ENCODE measurements at places on chromosomes 12 and 14. TPM values are rescaled to one million over a fixed set of nuclear protein-coding genes. Genes with fewer than 3 reads are reported as not detected.

- no peak for DNase-seq
Observed at GRCh38 chr12:51225234-51225633, 7.4 kb upstream of the POU6F1 start.

- no peak for DNase-seq
Observed at GRCh38 chr14:95140060-95140858, 17.1 kb downstream of the DICER1 start.

GRCh38 chr12:58926586-58926985, 6.3 kb upstream of the LRIG3 start:
- no peak for DNase-seq

Gene FSCB
- 0.02 TPM for total RNA-seq

DNA sequence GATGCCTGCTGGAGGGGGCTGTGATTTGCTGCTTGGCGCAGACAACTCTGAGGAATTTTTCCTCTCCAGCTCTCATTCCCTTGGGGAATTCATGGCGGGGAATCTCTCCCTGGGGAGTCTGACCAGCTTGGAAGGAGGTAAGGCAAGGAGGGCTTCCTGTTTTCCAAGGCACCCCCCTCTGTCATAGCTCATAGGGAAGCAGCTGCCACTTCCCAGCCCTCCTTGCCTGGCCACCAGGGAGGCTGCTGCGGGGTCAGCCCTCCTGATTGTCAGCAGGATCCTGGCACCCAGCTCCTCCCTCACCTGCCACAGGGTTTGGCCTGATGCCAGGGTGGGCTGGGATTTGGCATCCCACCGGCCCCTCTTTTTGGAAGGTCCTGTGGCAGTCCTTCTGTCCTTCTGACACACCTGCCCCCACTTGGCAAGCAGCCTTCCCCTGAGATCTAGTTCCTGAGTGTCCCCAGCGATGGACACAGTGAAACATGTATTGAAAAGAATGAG, 74.9 kb downstream of the TSPAN9 start:
- no peak for DNase-seq

GRCh38 chr12:53182903-53183302, 2.2 kb upstream of the CSAD start:
- no peak for DNase-seq

DNA sequence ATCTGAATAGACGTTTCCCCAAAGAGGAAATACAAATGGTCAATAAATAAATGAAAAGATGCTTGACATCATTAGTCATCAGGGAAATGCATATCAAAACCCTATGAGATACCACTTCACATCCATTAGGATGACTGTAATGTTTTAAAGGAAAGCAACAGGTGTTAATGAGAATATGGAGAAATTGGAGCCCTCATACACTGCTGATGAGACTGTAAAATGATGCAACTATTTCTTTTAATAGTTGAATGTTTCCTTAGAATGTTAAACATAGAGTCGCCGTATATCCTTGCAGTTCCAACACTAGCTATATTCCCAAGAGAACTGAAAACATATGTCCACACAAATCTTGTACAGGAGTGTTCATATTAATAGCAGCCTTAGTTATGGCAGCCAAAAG, 133.2 kb downstream of the SLC38A4 start:
- no peak for DNase-seq

Gene FAIM2
- total RNA-seq = not detected

GRCh38 chr12:50132505-50133135, 20.6 kb downstream of the COX14 start:
- peak; percentile 23 for DNase-seq

DNA sequence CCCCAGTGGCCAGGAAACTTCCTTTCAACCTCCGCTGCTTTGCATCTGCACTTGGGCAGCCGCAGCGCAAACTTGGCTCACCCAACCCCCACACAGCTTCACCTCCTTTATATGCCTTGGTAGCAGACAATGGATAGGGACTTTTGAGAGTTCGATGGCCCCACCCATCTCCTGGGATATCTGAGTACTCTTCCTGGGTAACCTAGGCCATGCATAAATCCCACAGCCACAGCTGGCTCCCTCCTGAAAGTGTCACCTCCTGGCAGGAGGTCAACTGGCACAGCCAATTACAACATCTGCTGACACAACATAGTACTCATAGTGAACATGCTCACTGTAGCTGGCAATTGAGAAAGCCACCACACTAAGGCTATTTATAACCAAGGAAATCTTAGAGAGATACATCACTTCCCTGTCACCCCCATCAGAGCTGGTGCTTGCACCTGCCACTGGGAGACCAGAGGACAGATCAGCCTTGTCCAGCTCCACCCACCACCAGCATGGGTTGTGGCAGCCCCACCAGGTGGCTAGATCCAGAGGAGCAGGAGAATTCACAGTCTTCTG, 410.0 kb downstream of the SYT1 start:
- DNase-seq = peak; percentile 5

Gene FLVCR2
- 0.99 TPM for total RNA-seq

DNA sequence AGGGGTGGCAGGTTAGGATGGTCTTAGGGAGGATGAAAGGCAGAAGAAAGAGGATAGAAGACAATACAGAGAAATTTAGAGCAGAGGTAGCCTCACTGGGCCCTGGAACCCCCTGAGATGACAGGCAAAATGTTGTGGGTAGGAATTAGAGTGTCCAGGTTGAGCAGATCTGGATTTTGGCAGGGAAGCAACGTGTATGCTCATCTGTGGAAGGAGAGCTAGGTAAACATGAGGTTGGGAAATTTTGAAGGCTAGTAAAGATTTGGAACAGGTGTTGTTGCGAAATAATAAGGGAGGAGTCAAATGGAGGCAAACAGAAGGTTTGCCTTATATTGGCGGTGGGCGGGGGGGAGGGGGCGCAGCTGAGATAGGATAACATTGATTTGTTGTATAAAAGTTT, 5.3 kb downstream of the HSD17B6 start:
- no peak for DNase-seq

GRCh38 chr14:105439710-105440553, 20.3 kb downstream of the MTA1 start:
- DNase-seq = no peak

Gene MGAT4C
- total RNA-seq = 1.1 TPM
